ENCODE measurements at places on chromosomes 1 and 21. TPM values are rescaled to one million over a fixed set of nuclear protein-coding genes. Genes with fewer than 3 reads are reported as not detected.

- DNase-seq: no peak
Observed at GRCh38 chr1:109270623-109271317, 12.2 kb downstream of the PSRC1 start.

DNA sequence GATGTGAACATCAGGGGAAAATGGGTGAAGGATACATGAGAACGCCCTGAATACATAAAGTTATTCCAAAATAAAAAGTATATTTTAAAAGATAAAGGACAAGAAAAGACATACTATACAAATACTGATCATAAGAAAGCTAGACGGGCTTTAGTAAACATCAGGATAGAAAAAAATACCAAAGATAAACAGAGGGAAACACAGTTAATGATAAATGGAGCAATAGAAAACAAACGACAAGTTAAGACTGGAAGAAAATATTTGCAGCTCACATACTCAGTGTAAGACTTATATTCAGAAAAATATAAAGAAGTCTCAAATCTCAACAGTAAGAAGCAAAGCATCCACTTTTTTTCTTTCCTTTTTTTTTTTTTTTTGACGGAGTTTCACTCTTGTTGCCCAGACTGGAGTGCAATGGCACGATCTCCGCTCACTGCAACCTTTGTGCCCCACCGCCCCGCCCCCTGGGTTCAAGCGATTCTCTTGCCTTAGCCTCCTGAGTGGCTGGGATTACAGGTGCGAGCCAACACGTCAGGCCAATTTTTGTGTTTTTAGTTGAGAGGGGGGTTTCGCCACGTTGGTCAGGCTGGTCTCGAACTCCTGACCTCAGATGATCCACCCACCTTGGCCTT lies 94.8 kb downstream of the OMA1 start:
- no peak for DNase-seq

GRCh38 chr1:1075148-1075935 lies 1.2 kb upstream of the RNF223 start:
- no peak for DNase-seq

DNA sequence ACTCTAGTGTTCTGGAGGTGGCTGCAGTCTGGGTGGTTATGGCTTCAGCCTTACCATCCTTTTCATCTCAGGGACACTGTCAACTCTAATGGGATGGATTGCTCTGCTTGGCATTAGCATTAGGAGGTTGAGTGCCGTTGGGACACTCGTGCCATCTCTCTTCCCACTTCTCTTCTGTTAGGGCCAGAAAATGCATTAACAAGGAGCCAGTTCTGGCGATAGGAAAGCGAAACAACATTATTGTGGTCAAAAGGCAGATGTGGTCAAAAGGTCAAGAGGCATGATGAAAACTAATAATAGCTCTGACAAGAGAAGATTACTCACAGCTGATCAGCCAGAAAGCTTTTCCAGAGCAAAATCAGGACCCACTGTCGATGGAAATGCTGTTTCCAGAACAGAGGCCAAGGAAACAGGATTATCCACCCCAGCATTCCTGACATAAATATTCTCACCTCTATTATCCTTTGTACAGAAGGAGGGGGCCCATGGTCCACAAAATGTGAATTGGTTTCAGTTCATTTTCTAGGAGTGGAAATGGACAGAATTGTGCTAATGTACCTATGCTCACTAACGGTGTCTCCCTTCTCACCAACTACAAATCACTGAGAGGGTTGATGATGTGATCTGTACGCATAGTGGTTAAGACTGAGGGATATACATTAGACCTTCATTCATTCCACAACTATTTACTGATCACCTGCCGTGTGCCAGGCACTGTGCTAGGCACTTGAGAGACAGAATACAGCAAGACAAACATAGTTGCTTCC lies 72.0 kb downstream of the ST6GALNAC5 start:
- no peak for DNase-seq

DNA sequence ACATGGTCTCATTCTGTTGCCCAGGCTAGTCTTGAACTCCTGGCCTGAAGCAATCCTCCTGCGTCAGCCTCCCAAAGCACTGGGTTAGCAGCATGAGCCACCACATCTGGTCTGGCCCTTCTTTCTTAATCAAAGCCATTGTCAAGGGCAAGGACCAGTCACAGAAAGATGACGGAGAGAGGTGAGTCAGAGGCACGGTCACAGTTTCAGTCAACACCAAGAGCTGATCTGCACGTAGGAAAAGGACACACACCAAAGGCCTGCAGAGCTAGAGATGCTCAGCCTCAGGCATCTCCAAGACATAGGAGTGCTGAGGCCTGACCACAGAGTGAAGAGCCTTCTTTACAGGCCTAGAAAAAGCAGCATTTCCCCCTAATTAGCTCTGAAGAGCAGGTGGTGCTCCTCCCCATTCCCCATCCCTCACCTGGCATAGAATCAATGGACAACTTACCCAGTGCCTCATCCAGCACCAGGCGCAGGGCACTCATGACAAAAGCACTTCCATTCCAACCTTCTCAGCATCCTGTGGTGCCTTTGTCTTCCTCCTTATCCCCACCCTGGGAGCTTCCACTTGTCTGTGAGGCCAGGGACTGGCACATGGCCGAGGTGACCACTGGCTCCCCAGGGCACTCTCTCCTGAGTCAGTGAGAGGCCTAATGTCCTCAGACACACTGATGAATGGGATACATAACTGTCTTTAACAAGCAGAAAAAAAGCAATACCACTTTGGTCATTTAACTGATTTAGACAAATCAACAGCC lies 139.8 kb downstream of the AJAP1 start:
- DNase-seq: no peak

- no peak for DNase-seq
Observed at GRCh38 chr1:52769346-52770033, 43.2 kb downstream of the ZYG11B start.

DNA sequence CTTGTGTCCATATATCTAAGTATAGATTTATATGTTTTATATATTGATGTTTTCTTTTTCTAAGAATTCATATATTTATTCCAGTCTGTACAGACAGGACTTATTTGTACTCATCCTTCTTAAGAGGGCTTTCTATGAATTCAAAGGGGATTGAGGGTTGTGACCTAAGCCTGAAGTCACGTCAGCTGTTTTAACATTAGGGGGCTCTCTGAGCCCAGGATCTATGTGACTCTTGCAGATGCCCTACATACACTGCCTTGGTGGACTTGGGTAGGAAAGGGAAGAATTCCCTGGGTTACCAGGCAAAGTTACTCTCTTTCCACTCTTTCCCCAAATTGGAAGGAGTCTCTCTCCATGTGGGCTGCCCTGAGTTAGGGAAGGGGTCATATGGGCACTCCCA lies 283.8 kb upstream of the DAB1 start:
- DNase-seq: no peak

DNA sequence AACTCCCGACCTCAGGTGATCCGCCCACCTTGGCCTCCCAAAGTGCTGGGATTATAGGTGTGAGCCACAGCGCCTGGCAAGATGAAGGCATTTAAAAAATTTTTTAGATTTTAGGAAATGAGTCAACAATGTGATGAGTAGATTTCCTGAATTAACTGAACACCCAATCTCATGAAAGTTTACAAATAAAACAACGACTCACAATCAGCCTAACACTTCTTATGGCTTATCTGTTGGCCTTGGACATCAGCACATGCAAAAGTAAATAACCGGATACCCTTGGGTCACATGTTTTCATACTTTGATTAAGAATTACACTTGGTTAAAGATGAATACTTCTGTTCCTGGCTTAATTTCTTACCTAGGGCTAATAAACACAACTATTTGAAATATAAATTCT lies 3.0 kb downstream of the GNG12 start:
- DNase-seq: no peak

GRCh38 chr1:195462646-195463045 lies 1145.6 kb downstream of the KCNT2 start:
- no peak for DNase-seq

- no peak for DNase-seq
Observed at GRCh38 chr1:20574686-20575540, 14.0 kb upstream of the CDA start.

- DNase-seq: no peak
Observed at GRCh38 chr1:44273560-44274350, 60.5 kb downstream of the DMAP1 start.

DNA sequence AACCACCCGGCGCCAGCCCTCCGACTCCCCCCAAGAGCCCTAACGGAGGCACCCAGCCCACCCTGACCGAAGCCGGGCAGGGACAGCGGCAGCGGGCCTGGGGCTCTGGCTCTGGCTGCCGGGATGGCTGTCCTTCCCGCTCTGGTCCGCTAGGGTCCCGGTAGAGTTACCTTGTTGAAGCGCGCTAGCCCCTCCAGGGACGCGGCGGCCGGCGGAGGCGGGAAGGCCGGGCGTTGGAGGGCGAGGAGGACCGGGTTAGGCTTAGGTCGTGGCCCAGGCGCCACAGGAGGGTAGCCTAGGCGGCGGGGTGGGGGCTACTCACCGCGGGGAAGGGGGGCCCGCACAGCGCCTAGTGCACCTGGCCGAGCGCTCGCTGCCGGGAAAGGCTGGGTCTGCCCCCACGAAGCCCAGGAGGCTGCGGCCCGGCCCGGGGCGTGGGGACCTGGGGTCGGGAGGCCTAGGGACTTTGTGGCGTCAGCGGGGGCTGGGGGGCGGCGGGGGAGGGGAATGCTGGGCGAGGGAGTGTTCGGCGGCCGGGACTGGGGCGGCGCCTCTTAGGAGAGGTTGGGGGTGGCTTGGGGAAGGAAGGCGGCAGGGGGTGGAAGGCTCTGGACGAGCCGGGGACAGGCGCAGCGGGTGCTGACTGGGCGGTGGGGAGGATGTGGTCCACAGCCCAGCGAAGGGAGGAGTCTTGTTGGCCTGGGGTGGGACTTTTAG lies at the start of gene TRIM17:
TRIM17 (minus strand) TSS at position 645 of the 717 bp plus-strand sequence. CDS start 1,789 bp downstream, outside the sequence.
- DNase-seq: no peak

DNA sequence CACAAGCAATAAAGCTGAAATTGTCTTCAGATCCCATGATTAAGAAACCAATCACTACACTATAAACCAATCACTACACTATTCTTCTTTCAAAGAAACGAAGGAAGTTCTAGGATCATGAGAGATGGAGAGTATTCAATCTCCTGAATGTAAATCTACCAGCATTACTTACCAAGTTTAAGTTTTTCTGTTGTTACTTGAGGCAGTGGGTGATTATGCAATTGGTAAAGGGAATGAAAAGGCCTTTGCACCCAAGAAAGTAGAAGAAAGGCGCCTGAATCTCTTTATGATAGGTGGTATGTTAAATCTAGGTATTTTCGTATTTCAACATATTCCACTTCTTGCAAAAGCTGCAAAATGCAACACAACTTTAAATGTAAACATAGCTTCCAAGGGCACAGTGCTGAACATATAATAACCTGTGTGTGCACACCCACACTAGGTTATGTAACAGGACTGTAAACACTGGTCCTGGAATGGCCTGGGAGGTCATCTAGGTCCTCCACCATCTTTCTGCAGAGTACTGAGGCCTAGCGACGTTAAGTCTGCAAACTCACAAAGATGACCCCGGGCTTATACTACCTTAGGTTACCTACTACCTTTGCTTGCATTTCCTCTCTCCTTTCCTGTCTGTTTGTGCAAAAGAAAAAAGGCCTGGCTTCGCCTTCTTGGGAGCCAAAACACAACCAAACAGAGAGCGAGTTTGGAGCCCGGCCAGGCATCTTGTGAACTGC lies 1.1 kb upstream of the UAP1 start:
- DNase-seq: no peak

GRCh38 chr1:228341814-228342626 lies 64.6 kb downstream of the TRIM11 start:
- DNase-seq: no peak

DNA sequence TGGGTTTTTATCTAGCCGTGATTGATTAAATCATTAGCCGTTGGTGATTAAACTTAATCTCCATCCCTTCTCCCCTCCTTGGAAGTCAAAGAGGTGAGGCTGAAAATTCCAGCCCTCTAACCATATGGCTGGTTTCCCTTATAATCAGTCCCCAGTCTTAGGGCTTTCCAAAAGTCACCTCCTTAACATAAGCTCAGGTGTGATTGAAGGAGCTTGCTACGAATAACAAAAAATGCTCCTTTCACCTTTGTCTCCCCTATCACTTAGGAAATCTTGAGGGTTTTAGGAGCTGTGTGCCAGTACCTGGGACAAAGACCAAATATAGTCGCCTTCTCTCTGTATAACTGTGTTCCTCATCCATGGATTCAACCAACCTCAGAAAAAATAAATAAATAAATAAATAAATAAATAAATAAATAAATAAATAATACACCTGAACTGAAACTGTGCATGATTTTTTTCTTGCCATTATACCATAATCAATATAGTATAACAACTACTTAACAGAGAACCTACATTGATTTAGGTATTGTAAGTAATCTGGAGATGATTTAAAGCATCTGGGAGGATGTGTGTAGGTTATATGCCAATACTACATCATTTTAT lies 82.2 kb downstream of the PAPPA2 start:
- DNase-seq: no peak

DNA sequence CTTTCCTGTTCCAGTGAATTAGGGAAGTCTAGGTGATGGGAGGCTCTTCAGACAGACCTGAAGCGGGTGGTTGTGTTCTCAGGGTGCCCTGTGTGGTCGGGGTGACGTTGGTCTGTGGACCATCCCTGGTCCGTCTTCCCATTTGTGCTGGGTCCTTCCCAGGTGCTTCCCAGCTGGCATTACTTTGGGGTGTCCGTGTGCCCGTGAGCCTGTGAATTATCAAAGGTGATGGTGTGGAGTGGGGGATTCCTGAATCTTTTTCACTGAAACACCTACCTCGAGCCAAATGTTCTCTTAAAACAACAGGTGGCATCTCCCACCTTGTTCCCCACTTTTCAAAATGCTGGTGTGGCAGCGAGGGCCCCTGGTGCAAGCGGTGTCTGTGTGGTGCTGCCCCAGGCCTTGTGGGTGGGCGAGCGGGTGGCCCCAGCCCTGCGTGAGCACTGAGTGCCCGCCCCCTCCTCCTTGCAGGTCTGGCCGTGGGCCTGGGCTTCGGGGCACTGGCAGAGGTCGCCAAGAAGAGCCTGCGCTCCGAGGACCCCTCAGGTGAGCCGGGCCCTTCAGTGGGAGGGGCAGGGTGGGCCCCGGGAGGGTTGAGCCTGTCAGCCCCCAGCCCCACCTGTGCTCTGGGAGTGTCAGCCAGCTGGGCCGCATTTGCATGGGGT lies 37.0 kb downstream of the COQ8A start:
- no peak for DNase-seq

Gene ZSCAN20
- 2.8 TPM for polyA plus RNA-seq

Gene MCOLN2
- polyA plus RNA-seq: 0.08 TPM

Gene HMCN1
- polyA plus RNA-seq: 3.9 TPM

Gene WDR26
- polyA plus RNA-seq: 69.2 TPM

Gene XKR8
- polyA plus RNA-seq: 9.4 TPM

Gene GALE
- polyA plus RNA-seq: 26.9 TPM

Gene RGS1
- 11.9 TPM for polyA plus RNA-seq

Gene HRNR
- 0.09 TPM for polyA plus RNA-seq

Data from hindlimb muscle (tissue), 1 donor.